Smooth muscle cell of the brain vasculature (primary cell): ENCODE measurements at places on chromosomes 5 and 9.

GRCh38 chr9:78470216-78470615, 173.3 kb downstream of the PSAT1 start:
- no peak for DNase-seq

GRCh38 chr9:96172797-96173196, 129.2 kb downstream of the HSD17B3 start:
- no peak for DNase-seq

DNA sequence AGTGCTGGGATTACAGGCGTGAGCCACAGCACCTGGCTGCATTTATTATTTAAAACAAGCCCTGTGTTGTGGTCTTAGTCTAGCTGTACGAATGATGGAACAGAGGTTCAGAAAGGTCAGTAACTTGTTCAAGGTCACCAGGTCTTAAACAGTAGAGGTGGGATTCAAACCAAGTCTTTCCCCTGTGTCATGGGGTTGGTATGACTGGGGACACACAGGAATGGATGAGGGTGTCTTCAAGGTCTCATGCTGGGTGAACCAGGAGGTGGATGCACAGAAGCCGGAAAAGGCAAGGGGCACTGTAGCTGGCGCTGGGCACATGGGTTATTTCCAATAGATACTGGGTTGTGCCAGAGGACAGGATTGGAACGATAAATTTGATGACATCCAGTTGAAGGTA, 32.2 kb upstream of the TJP2 start:
- DNase-seq: no peak

- no peak for DNase-seq
These were observed 113.1 kb downstream of the JMY start for GRCh38 chr5:79349047-79349446.

DNA sequence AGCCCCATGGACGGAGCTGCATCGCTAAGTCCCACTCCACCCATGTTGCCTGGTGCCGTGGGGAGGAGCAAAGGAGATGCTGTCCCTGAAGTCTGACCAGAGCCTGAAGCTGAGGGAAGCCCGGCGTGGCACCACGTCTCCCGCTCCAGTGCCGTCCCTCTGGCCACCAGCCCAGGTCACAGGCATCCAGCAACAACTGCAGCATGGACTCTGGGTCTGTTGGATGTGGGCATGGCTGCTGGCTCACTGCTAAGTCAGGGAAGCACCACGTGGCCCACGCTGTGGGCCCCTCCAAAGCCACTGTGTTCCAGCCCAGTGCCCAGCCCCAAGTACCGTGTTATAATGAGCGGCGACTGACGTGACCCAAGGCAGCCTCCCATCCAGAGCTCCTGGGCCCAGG, 112.6 kb downstream of the SYK start:
- DNase-seq: no peak

DNA sequence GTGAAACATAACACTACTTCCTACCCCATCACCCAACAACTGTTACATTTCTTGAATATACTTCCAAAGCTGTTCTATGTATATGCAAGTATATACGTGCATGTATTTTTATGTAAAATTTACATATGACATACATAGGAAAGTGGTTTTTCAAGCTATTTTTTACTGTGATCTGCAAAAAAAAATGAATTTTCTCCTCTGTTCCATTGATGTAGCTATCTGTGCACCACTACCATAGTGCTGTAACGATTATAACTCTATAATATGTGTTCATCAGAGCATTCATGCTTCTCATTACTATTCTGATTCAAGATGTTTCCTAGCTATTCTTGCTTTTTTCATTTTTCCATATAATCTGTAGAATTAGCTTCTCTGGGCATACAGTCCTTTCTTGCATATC, 164.0 kb downstream of the DEPDC1B start:
- DNase-seq: no peak

- DNase-seq: no peak
These were observed 34.0 kb downstream of the BOD1 start for GRCh38 chr5:173582216-173583111.

DNA sequence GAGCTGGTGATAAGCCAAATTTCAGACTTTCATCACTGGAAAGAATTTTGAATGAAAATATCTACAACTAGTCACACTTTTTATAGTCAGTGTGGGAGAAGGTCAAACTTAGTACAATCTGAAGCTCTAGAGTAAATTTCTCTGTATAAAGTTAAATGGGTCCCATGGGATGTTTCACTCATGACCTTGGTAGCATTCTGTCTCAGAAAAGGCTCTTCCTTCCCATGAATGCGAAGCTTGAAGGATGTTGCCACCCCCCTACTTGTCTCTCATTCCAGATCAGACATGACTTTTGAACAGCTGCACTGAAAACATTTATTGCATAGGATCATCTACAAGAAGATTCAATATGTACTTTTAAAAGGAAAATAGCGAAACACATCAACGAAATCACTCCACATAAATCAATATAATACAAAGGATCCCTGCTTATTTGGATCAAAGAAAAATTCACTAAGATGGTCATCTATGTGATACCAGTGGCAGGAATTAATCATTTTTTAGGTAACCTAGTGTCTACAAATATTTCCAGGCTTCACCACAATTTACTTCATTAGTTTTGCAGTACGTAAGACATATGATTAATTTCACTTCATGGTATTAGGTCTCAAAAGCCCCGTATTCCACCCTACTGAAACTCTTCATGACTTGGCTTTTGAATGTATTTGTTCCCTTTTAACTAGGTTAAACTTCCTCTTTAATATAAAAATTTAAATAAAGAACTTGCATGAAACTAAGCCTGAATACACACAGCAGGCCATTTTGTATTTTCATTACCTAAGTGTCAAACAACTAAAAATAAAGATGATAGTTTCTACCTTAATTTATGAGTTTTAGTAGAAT, 4.4 kb downstream of the ST8SIA4 start:
- no peak for DNase-seq

GRCh38 chr9:127309715-127310114, 45.1 kb downstream of the GARNL3 start:
- DNase-seq: no peak

DNA sequence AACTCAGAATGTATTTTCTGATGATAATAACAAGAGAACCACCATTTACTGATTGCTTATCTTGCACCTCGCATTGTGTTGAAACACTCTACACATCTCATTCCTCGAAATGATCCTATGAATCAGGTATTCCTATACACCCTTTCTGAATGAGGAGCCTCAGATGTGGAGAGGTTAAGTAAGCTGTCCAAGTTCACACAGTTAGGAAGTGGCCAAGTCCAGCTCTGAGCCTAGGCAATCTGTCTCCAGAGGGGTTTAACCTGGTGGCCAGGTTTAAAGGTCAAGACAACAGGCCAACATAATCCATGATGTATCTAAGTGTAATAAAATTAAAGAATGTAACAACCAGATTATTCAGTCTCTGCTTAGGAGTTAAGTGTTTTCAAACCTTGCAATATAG, 12.9 kb downstream of the FAM169A start:
- DNase-seq: no peak
